ENCODE measurements at places on chromosomes 11 and 22.

DNA sequence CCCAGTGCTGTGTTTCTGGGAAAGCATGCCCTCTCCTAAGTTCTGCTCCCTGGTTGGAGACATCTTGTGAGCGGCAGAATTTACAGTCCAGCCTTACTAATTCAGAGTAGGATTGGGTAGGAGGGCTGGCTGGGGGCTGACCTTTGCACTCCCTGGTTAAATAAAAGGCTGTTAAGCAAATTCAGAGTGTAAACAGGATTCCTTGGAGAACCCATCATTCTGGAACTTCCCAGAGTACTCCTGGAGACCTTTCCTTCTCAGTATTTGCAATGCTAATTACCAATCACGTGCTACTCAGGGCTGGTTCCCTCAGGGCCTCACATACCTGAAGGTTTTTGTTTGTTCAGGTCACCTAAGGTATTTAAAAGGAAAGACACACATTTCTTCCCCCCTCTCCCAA, 340.2 kb downstream of the TBC1D22A start:
- DNase-seq, result no peak

GRCh38 chr11:8206251-8207079, 37.6 kb upstream of the RIC3 start:
- DNase-seq, result peak; percentile 42

DNA sequence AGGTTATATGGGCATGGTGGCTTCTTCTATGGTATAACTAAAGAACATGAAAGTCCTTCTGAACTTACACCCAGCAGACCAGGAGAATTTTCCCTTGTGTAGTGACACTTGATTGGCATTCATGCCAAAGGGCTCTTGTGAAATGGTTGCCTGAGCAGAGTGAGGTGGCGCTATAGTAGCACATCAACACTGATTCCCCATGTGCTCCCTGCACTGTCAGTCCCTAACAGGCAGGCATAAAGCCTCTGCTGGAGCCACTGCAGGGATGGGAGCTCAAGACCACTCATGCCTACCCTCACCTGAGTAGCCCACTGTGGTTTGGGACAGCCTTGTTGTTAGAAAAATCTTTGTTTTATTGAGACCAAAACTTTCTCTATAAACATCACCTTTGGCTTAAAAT, 92.6 kb upstream of the LIN7C start:
- DNase-seq, result no peak

DNA sequence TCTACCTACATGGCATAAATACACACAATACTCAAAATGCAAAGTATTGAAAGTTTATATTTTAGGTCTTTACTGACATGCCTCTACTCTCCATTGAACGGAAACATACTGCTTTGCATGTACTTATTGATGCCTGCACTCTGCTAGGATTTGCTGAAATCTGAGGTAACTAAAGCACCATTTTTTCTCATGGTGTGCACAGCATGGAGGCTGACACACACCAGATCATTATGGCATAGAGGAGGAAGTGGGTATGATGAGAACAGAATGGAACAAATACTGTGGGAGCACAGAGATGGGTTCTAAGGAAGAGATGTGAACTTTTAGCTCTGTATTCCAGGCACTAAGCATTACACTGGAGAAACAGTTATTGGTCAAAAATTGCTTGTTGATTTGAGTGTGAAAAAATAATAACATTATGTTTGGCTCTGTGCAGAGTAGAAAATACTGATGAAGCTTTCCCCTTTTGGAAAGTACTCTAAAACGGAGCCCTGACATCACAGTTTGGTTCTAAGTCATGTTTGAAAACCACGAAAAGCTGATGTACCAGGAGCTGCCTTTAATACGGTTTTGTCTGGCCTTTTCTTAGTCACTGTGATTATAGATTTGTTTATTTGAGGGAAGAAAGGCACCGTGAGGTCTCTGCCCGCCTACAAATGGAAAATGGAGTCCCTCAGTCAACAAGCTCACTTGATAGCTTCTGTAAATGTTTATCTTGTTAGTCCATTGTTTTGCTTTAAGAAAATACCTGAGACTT, 5.6 kb downstream of the OR52R1 start:
- no peak for DNase-seq

DNA sequence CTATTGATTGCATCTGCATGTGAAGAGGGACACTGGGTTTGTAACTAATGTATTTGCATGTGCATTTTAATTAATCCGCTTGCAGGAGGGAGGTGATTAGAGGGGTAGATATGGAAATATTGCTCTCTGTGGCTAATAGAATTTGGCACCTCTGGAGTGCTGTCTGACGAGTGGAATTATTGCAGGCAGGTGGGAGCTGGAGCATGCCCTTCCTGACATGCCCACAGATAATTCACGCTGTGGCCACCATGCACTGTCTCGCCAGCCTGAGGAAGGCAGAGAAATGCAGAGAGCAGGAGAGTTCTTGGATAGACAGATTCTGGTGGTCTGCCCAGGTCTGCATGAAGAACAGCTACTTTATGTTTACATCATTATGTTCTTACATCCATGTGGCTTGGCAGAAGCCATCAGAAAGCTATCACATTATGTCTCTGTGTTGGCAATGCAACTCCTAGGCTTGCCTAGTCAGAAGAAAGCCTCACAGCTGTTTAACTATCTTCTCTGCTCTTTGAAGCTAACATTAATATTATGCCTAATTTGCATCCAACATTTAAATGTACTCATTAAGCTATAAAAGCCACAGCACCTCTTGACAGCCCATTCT, 89.4 kb upstream of the DRD2 start:
- no peak for DNase-seq

- DNase-seq, result no peak
These were observed 10.5 kb upstream of the TP53AIP1 start for GRCh38 chr11:128953151-128953550.

- DNase-seq, result no peak
These were observed 10.7 kb downstream of the STIM1 start for GRCh38 chr11:3866206-3866605.

DNA sequence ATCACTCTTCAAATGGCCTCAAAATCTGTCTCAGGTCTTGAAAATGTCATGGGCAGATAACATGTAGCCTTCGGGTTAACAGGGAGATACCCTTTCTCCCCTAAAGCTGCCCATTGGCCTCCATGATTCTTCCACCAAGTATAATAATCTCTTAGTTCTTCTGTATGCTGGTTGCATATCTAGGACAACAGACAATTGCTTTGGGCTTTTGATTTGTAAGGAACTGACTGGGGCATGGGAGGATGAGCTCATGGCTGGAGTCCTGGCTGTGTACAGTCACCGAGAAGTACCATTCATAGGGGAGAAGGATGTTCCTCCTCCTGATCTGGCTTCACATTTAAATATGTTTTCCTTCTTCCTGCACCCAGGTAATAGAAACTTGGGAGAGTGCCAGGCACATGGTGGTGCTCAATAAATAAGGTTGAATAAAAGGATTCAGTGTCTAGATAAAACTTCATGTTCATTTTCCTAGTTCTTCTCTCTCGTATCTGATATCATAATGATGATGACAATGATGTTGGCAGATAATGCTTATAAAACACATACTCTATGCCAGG, 2.8 kb upstream of the AMPD3 start:
- no peak for DNase-seq

DNA sequence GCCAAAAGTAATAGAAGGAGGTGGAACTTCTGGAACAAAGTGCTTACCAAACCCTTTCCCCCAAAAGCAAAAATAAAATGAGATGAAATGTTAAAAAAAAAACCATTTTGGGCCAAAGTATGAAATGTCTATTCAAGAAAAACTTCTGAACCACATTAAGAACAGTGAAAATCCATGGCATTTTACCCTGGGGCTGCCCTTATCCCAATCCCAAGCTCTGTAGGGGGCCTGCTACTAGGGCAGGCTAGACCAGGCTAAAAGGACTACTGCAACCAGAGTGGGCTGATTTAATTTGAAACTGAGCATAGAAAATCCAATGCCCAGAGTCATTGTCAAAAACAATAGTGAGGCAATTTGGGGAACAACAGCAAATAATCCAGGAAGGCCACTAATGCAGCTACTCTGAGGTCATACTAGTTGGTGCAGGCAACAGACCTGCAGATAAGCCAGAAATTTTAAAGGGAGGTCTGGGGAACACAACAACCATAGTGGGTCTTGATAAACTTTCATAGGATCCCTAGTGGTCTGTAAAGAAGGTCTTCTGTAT, 99.4 kb downstream of the RELT start:
- DNase-seq, result no peak

- no peak for DNase-seq
These were observed 52.1 kb downstream of the LINC01488 start for GRCh38 chr11:69533296-69534165.

GRCh38 chr22:50400931-50401330, 57.8 kb downstream of the PPP6R2 start:
- no peak for DNase-seq

- DNase-seq, result no peak
These were observed 70.1 kb downstream of the PDE3B start for GRCh38 chr11:14713496-14714244.

DNA sequence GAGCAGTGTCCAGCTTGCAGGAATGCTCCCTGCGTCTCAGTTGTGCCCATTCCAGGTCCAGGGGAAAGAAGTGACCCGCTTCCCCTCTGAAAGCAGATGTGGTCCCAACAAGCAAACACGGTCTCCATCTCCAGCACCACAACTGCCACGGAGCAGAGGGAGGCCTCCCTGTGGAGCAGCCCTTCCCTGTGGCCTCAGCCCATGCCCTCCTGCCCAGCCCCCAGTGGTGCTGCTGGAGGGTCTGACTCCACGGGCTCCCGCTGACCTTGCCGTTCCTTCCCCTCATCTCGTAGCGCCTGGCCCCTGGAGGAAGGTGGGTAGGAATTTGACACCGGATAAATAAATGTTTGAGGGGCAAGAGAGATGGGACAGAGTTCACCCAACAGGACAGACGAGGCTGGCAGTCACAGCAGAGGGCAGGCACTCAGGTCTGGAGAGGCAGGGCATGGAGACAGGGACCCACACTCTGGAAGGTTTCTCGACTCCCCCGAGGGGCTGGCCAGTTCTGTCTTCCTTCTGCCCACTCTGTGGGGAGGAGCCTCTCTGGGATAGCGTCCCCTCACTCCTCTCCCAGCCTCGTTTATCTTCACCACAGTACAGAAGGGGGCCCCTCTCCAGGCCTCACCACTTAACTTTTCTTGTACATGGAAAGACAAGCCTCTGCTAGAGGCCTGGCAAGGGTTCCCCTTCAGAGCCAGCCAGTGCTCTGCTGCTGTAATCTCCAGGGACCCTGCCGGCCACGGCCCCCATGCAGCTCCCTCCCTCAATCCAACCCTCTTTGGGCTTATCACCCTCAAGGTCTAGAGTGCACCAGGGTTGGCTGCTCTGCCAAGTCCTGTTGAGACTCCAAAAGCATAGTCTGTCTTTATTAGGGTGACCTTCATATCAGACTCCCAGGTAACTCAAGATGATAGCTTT, 7.5 kb upstream of the ST3GAL4 start:
- no peak for DNase-seq

DNA sequence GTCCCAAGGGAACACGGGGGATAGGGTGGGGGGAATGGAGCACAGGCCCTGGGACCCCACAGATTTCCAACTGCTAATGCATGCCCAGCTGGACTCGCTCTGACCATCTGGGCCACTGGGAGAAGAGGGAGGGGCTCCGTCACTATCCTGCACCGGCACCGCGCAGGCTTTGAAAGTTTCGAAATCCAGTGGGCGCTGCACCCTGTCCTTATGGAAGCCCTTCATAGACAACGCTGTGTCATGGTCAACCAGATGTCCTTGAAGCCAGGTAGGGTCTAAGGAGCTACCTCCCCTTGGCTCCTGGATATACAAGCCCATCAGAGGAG, 30.1 kb downstream of the LRRC10B start:
- DNase-seq, result no peak

DNA sequence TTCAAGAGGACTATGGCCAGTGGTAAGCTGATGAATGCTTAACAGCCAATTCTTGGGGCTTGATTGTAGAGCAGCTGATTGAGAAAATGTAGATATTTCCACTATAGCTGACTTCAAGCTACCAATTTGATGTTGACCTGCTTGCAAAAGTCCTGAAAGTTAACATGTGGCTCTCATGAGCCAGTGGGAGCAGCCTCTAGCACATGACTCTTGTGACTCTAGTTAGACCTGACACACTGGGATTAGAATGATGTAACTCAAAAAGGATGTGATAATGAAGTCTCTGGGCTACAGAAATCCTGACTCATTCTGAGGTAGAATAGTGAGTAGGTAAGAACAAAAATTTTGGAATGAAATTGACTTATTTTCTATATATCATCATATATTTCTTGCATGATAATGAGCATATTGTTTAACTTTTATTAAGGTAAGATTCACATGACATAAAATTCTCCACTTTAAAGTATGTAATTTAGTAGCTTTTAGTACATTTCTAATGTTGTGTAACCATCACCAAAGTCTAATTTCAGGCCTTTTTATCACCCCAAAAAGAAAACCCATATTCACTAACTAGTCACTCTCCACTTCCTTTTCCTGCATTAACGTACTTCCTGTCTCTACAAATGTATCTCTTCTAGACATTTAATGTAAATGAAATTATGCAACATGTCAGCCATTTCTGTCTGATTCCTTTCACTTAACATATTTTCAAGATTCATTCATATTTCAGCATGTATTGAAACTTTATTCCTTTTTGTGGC, 16.1 kb upstream of the OR52H1 start:
- peak; percentile 22 for DNase-seq

- no peak for DNase-seq
These were observed 58.9 kb upstream of the MYEOV start for GRCh38 chr11:69234740-69235710.

DNA sequence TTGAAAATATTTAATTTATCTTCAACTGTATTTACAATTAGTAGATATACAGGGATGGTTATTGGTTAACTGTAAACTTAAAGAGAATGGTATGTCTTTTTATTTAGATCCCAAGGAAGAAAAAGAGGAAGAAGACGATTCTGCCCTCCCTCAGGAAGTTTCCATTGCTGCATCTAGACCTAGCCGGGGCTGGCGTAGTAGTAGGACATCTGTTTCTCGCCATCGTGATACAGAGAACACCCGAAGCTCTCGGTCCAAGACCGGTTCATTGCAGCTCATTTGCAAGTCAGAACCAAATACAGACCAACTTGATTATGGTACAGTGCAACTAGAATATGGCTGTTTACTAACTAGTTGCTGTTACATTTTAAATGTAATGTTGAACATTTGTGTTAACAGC, 12.7 kb upstream of the CNTF start:
- DNase-seq, result no peak

DNA sequence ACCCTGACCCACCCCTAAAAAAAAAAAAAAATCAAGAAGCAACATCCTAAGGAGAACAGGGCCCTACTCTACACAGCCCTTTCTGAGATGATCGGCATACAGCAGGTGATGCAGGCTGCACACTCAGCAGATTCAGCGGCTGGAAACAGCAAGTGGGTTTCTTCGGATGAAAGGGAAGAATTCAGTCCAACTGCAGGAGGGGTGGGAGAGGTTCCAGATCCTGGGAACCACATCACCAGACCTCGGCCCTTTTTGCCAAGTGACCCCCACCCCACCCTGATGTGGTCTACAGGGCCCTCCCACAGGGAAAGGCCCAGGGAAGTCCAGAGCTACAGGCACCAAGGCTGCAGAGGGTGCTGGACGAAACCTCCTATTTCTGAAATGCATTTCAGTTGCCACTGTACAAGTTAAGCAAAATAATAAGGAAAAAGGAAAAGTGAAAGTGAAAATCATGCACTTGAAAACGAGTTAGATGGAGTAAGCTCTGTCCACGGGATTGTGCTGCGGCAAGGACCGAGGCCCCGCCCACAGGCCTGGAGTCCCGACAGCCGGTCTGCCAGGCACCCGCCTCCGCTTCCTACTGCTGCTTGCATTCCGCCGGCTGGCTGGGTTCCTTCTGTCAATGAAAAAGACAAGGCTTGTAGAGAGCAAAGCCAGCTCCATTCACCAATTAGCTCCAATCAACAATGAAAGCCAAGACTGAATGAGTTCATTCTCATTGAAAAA, 16.0 kb upstream of the PHLDA2 start:
- DNase-seq, result peak; percentile 83
